ENCODE measurements at places on chromosomes 1 and 21.

GRCh38 chr1:3436451-3436850 lies 18.0 kb upstream of the ARHGEF16 start:
- no peak for DNase-seq

DNA sequence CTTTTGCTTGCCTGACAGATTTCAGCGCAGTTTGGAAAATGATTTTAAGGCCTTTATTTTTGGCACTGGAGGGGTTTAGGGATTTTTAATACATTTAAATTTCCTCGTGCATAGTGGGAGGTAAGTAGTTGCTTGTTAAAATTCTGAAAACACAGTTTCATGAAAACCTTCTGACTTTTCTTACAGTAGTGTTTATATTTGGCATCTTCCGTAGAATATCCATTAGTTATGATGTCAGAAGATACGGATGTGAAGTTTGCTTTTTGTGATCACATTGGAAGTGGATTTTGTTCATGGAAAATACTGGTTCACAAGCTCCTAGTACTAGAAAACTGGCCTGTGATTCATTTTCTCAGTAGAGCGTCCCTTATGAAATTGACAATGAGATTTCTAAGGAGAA lies 1.3 kb downstream of the RABGAP1L start:
- DNase-seq: no peak

DNA sequence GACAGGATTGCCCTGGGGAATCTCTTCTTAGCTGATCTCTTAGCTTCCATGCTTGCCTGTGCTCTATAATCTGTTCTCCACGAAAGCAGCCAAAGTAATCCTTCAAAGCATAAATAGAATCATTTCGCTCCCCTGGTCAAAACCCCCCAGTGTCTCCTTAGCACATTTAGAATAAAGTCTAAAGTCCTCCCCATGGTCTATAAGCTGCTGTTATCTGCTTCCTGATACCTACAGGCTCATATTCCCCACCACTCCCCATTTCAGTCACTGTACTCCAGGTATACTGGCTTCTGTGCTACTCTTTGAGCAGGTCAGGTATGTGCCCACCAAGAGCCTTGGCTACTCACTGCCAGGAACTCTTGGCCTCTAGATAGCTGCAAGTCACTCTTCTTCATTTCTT lies 2.9 kb downstream of the S100A12 start:
- no peak for DNase-seq

DNA sequence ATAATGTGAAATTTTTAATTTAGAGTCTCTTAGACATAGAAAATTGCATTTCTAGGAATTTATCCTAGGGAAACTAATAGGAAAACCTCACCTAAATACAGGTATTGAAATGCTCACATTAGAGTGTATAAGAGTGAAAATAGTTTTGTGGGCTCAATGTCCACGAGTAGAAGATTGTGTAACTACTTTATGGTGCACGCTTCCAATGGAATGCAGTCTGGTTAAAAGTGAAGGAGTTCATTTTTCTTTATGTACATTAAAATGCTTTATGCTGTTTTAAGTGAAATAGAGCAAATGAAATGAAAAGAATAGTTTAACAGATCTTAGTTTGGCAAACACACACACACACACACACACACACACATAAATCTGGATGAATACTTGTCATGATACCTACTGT lies 278.2 kb downstream of the USP25 start:
- no peak for DNase-seq

DNA sequence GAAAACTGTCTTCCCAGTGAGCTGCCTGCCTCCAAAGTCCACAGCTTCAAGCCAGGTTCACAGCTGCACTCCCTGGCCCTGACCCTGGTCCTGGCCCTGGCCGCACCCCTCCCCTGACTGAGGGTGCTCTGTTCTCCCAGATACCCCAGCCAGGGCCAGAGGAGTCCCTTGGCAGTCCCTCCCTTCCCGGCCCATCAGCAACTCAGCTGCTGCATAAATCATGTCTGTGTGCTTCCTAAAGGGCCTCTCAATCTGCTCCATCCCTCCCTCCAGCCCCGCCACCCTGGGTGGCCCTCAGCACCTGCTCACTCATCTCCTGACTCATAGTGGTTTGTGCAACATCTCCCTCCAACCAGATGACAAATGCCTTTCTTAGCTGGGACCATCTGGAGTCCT lies 24.8 kb upstream of the C1orf174 start:
- no peak for DNase-seq

DNA sequence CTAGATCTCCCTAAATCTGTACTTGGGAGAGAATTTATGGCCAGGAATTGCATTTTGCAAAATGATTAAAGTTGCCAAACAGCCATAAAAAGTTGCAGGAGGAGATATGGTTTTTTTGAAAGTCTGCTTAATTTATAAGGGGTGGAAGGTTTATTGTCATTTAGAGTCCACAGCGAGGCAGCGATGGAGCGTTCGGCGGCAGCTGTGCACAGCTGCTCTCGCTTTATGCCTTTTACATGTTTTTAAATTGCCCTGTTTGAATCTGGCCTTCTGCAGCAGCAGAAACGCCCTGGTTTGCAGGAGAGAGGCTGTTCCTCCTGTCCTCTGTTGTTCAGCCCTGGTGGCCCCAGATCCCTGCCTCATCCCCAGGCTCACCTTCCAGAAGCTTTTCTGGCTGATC lies 144.9 kb upstream of the POU3F1 start:
- DNase-seq: no peak

DNA sequence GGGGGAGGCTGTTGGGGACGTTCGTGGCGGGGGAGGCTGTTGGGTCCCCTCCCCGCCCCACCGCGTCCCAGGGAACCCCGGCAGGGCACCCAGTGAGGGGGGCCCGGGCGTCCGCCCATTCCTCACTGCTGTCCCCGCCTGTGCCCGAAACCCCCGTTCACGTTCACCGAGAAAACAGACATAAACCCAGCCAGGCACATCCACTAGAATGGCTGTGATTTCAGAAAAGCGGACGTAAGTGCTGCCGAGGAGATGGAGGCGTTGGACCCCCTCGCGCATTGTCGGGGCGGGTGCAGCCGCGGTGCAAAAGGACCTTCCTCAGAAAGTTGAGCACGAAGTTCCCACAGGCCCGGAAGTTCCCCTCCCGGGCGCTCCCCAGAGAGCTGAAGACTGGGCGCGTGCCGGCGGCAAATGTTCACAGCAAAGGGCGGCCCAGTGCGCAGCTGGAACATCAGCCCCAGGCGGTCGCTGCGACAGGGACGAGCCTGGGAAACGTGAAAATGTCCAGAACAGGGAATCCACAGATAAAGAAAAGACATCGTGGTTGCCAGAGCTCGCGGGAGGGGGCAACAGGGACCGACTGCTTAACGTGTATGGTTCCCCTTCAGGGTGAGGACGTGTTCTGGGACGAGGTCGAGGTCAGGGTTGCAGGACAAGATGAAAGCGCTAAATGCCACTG lies 18.5 kb upstream of the SAMD11 start:
- peak; percentile 26 for DNase-seq

GRCh38 chr1:30893776-30894507 lies 14.6 kb downstream of the SDC3 start:
- no peak for DNase-seq

All from NCI-H526 treated with DMSO at 0.1 percent for 48 hours (cell line).